ENCODE measurements at places on chromosomes 4 and X. TPM values are rescaled to one million over a fixed set of nuclear protein-coding genes. Genes with fewer than 3 reads are reported as not detected.

Gene PDGFRA
- total RNA-seq = not detected

Gene CC2D2A
- total RNA-seq = not detected

Gene ZRSR2
- 19.8 TPM for total RNA-seq

Gene ADH1A
- total RNA-seq = not detected

Gene CD99
- 86.4 TPM for total RNA-seq

Gene DUSP21
- not detected for total RNA-seq

Gene CENPE
- total RNA-seq = 2.4 TPM

Gene PLP1
- total RNA-seq = not detected

Gene LEF1
- 1.6 TPM for total RNA-seq

Gene PAGE2
- total RNA-seq = not detected

- peaks cover 4% of the 10 kb centered on the region for H3K27me3 ChIP-seq
- H3K4me3 ChIP-seq = no peak overlapping the region
- DNase-seq = no peak
- H3K36me3 ChIP-seq = no peaks in the 10 kb centered on the region
Measured at GRCh38 chr4:173088144-173088543, 80.5 kb upstream of the GALNT7 start.

DNA sequence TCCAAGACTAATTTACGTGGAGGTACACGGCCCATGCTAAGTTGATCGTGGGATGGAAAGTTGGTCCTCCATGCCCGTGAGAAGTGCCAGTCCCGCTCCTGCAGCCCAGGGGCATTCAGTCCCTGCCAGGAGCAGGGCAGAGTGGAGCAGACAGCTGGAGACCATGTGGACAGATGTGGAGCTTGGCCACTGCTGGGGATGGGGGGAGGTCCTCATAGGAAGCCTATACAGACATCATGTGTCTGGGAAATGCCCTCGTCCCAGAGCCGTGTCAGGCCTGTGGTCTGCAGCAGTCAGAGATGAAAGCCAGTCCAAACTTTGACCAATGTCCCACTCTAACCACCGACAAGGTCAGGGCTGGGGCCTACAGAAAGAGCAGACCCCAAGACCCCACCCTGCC is 118.4 kb downstream of the CPZ start:
- H3K4me1 ChIP-seq = no peaks in the 10 kb centered on the region
- no peaks in the 10 kb centered on the region for H3K27me3 ChIP-seq
- no peak overlapping the region for H3K4me3 ChIP-seq
- no peak overlapping the region for H3K27ac ChIP-seq
- DNase-seq = peak; percentile 1
- H3K36me3 ChIP-seq = no peaks in the 10 kb centered on the region

- no peak overlapping the region for H3K4me3 ChIP-seq
- H3K36me3 ChIP-seq = no peaks in the 10 kb centered on the region
- no peak for DNase-seq
- H3K27ac ChIP-seq = no peak overlapping the region
Measured at GRCh38 chr4:35138449-35138848, 1105.9 kb downstream of the ARAP2 start.

DNA sequence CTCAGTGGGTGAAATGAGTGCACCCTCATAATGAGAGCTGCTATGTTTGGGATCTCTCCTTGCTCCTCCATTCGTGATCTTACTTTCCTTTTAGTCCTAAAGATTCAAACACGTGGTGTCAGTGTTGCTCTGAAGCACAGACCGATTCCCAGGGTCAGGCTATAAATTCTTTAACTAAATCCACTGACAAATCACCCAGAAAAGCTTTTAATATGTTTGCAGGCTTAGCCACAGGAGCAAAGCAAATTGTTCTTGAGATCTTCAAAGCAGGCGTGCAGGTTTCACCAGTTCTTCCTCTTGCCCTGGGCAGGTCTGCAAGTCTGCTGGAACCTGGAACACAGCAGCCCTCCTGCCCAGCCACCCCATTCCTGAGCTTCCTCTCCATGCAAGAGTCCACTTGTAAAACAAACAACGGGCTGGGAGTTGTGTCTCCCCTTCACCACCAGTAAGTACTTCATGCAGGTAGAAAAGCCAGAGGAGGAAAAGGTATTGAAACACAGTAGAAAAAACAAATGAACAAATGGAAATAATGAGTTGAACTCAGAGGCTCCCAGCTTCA is 70.1 kb upstream of the ENPP6 start:
- no peaks in the 10 kb centered on the region for H3K36me3 ChIP-seq
- H3K27me3 ChIP-seq = no peaks in the 10 kb centered on the region
- H3K27ac ChIP-seq = peak overlapping the region; percentile 91

GRCh38 chr4:123110685-123111084 is 188.3 kb upstream of the NUDT6 start:
- peaks cover 17% of the 10 kb centered on the region for H3K36me3 ChIP-seq
- no peak overlapping the region for H3K27ac ChIP-seq
- DNase-seq = no peak
- H3K27me3 ChIP-seq = no peaks in the 10 kb centered on the region
- no peak overlapping the region for H3K4me3 ChIP-seq

- no peak overlapping the region for H3K4me3 ChIP-seq
- H3K27me3 ChIP-seq = no peaks in the 10 kb centered on the region
- no peaks in the 10 kb centered on the region for H3K36me3 ChIP-seq
- H3K27ac ChIP-seq = no peak overlapping the region
Measured at GRCh38 chr4:187212446-187213080, 488.9 kb upstream of the FAT1 start.

Data from activated B cell treated with CpG ODN at 0.5 μM for 24 hours (primary cell).